Stimulated activated CD8-positive, alpha-beta memory T cell treated with anti-CD3 and anti-CD28 coated beads, Interleukin-7, amount 100 ng/mL, for 24 hours (primary cell): ENCODE measurements at places on chromosomes 12 and 14.

GRCh38 chr14:94673781-94674231, 61.6 kb downstream of the SERPINA3 start:
- DNase-seq = no peak

DNA sequence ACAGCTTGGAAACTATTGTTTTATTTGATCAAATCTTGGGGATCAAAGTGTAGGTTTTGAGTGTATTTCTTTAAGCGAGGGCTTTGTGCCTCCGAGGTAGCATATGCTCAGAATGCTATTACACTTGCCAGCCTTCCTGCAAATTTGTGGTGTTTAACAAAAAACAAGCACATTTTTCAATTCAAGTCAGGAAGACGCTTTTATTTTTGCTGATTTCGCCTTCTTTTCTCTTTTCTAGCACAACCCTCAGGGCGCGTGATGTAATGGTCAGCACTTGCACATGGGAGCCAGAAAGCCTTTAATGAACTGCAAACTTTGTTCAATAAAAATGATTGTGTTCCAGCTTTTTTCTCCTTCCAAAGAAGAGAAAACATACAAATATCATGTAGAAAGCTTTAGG, 466.5 kb downstream of the PRKD1 start:
- no peak for DNase-seq

DNA sequence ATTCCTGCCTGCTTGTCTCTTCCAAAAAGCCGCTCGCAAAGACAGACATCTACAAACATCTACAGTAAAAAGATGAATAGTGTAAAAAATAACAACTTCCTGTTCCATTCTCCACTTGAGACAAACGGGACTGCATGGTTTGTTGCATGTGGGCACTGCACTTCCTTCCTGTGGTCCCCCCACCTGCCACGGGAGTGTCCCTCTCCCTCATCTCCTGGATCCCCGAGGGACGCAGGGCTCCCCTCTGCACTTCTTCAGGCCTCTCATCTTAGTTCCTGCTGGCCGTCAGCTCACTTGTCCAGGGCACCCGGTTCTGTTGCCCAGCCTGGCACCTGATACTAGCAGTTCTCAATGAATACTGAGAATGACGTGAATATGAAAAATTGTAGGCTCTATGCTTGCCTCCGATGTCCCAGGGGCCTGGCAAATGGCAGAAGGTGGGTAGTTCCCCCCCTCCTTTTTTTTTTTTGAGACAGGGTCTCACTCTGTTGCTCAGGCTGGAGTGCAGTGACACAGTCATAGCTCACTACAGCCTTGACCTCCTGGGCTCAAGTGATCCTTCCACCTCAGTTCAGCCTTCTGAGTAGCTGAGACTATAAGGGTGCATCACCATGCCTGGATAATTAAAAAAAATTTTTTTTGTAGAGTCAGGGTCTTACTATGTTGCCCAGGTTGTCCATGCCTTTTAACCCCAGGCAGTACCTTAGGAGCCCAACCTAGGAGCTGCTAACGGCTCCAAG, 3.5 kb upstream of the KLC1 start:
- DNase-seq = no peak

DNA sequence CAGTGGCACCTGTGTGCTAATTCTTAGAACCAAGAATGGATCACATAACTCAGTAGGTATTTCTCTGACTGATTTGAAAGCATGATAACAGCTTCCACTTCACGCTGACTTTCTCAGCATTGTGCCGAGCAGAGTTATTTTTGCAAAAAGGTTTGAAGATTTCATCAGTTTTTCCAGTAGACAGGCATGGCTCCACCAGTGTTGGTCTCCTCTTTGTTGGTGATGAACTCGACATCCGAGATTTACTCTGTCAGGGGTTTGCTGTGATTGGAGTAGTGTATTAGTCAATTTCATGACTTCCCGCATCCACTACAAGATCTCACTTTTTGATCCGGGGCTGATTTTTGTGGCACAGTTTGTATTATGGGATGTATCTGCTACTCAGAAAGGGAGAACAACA, 85.3 kb downstream of the PRKCH start:
- no peak for DNase-seq

DNA sequence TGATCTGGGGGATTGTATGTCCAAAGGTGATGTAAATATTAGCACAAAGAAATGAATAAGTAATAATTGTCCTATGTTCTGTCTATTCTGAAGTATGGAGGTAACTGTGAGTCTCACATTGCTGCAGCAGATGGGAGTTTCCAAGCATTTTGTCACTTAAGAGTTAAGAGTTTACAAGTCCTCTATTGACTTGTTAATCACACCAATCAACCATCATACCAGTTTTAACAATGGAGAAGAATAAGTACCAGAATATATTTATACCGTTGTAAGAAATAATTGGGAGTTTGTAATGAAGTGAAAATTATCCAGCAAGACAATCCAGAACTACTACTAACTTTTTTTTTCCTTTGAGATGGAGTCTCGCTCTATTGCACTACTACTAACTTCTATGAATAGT, 139.1 kb downstream of the MDGA2 start:
- no peak for DNase-seq

GRCh38 chr14:96844857-96845570, 47.8 kb downstream of the VRK1 start:
- no peak for DNase-seq

- no peak for DNase-seq
These were observed 39.1 kb upstream of the FRS2 start for GRCh38 chr12:69430942-69431590.

- DNase-seq = no peak
These were observed 69.9 kb upstream of the C14orf180 start for GRCh38 chr14:104509673-104510072.

DNA sequence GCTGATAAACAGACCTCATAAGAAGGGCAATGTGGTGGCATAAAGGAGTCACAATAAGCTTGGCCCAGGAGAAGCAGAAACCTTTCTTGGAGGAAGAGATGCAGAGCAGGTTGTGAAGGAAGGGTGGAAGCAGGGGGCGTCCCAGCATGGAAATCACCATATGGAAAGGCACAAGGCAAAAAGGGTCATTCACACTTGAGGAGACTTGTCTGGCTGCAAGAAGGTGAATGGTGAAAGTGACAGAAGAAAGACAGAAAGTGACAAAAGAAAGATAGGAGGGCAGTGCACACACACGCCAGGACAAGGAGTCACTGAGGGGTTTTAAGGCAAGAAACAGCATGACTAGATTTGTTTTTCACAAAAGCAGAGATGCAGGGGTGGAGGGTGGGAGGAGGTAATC, 38.3 kb downstream of the GALNT4 start:
- no peak for DNase-seq

- DNase-seq = no peak
These were observed 318.4 kb downstream of the RAD51B start for GRCh38 chr14:68137704-68138619.
